Stimulated activated CD4-positive, alpha-beta T cell treated with anti-CD3 and anti-CD28 coated beads, Interleukin-1b, Interleukin-23, amount 100 ng/mL, for 1 hour (primary cell): ENCODE measurements at places on chromosomes 5 and 9.

DNA sequence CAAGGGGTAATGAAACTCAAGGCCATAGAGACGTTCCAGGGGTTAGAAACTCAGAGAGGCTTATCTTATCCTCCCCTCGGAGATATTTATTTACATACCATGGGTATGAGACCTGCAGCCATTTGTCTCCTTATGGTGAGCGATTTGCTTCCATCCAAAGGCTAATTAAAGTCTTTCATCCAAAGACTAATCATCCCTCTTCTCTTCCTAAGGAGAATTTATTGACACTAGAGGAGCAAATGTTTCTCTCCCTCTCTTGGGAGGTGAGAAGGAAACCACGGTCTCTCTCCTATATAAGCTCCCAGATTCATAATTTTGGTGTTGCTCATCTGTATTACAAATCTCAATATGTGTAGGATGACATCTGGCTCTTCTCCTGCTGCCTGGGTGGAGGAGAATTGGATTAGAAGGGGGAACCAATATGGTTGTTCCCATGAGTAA lies 31.0 kb upstream of the RPS23 start:
- DNase-seq: no peak

- DNase-seq: no peak
Observed at GRCh38 chr9:115445655-115446054, 327.7 kb upstream of the TNC start.

GRCh38 chr9:33101104-33101951 lies 24.9 kb upstream of the SMU1 start:
- no peak for DNase-seq

- no peak for DNase-seq
Observed at GRCh38 chr9:76431601-76432000, 27.4 kb upstream of the GCNT1 start.

DNA sequence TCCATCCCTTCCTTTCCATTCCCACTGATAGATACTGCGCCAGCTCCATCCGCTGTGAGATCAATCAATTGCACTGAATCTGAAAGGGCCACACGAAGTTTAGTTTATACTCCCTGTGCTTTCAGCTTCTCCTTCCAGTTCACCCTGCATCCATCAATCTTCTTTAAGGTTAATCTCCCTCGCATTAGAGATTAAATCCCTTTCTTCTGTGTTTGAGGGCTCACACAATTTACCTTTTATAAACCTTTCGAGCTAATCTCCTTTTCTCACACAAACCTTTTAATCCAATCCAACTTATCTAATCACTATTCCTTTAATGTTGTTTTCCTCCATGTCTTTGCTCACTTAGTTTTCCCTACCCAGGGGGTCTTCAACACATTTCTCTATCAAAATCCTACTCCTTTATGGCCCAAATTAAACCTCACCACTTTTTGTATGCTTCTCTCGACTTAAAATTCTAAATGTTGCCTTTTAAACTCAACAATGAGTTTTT lies 64.6 kb upstream of the HAPLN1 start:
- DNase-seq: no peak

DNA sequence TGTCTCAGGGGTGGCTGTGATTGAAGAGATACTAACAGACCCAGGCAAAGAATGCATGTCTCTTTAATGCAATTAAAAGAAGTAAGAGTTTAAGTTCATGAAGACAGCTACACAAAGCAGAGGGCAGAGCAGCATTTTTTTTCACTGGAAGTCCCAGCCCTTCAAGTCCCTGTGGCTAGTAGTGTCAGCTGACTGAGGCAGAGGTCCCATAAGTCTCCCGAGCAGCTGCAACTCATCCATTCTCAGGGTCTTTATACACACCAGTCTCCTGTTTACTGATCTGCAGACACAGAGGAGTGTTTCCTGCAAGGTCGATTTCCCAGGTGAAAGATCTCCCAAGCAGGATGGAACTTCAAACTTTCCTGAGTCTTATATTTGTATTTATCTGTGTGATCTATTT lies 169.4 kb upstream of the GLRA1 start:
- no peak for DNase-seq

DNA sequence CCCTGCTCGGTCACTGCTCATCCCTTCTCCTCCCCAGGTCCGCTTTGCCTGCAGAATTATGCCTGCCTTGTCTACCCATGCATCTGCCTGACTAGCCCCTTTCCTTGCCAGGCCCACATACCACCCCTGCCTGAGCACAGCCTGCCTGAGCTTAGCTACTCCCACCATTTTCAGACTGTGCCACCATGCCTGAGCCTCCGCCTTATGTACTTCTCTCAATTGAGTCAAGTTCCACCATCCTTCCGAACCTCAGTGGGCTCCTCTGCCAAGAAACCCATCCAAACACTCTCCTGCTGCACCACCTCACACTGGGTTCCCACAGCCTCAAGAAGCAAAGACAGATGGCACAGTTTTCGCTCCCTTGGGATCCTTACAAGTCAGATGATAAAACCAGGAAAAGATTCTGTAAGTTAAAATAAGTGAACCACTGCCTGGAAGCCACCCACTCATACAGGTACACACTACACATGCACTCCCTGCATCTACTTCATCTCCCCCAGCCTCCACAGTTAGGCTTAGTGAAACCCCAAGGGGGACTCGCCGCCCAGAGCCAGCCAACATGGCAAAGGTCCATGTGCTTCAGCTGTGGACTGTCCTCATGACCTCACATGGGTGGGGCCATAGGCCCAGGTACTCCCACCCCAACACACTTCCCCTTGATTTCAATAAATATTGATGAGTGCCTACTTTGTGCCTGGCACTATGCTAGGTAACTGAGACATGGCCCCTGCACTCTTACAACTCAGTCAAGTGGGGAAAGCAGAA lies 23.1 kb downstream of the P4HA2 start:
- DNase-seq: no peak

DNA sequence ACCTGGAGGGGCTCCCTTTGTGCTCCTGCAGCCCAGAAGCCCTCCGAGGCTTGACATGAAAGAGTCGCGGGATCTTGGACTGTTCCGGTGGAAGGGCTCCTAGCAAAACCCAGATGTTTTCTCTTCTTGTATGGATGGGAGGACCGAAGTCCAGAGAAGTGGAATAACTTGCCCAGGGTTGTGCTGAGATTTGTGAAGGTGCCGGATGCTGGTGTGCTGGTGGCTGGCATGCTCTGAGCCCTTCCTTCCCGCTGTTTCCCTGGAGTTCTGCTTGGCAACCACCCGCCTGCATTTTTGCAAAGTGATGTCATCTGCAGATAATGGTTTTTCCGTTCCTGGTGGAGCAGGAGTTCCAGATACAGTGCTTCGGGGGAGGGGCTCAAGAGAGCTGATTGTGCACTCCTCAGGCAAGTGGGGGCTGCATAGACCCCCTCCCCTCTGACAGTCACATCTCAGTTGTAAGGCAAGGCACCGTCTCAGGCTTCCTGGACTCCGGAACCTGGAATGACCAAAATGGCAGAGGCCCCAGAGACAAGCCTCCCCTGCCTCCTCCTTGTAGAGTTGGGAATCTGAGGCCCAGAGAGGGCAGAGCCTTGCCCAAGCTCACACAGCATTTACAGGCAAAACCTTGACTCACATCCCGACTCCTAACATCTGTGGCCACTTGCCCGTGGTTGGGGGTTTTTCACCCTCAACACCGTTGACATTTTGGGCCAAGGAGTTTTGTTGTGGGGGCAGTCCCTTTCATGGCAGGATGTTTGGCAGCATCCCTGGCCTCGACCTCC lies 157.0 kb downstream of the RGS3 start:
- no peak for DNase-seq

DNA sequence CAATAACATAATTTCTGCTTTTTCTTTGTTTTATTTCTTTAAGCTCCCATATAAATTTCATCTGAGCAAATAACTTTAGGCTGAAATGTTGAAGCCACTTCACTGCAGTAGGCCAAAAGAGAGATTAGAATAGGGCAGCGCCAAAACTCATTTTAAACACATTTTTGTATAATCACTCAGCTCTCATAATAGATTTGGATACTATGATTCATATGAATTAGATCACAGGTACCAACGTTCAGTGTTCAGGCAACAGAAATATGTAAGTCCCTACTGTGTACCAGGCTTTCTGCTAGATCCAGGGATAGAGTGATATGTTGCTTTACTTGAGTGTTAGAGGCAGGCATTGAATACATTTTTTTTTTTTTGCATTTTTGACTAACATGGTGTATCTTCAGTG lies 370.5 kb downstream of the PTPRD start:
- DNase-seq: no peak

DNA sequence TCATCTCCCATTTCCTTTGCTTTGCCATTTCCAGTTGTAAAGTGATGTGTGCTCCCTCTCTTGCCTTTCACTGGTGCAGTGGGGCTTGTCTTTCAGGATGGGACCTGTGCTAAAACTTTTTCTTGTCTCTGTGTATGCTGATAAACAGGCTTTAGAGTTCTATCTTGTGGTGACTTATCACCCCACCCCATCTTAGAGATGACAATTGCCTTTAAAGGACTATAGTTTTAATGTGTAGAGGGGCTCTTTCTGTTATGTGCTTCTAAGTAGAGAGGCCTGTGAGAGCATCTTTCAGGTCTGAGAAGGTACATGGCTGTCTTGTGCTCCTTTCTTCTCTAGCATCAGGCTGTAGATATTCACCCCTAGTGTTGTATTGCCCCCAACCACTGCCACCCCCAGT lies 21.9 kb downstream of the MAN2A1 start:
- DNase-seq: no peak

DNA sequence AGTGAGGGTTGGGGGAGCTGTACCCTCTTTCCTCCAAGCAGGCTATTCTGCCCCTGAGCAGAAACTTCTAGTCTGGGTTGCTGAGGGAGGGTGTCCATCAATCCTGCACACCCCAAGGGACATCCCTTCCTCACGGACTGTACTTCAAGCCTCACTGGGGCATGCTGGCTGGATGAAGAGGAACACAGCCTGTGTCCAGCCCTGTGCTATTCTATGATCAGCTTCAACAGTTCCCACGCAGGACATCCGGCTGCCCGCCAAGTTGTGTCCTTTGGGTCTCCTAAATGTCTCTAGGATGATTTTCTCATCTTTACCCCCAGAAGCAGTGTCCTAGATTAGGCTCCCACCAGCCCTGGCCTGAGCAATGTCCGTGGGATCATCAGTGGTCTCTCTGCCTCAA lies 68.1 kb downstream of the CRB2 start:
- DNase-seq: no peak

- DNase-seq: no peak
Observed at GRCh38 chr5:158922263-158922592, 177.5 kb downstream of the EBF1 start.

- DNase-seq: no peak
Observed at GRCh38 chr5:180873615-180874520, 12.8 kb upstream of the ZFP62 start.

DNA sequence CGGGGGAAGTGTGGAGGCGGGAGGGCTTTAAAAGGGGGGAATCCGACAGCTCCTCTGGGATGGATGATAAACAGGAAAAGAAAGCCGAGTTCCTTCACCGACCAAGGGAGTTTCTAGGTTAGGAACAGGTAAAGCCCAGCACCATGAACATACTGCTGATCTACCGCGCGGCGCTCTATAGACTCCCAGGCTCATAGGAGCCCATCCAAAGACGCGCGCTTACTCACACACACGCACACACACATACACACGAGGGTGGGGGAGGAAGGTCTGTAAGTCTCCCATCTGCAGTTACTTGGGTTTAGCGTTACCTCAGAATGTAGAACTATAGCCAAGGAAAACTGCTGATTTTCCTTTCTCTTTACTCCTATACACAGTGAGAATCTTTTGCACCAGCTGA lies 2.6 kb upstream of the GABRB2 start:
- no peak for DNase-seq

GRCh38 chr5:14809369-14810155 lies 62.0 kb downstream of the ANKH start:
- DNase-seq: peak; percentile 34

DNA sequence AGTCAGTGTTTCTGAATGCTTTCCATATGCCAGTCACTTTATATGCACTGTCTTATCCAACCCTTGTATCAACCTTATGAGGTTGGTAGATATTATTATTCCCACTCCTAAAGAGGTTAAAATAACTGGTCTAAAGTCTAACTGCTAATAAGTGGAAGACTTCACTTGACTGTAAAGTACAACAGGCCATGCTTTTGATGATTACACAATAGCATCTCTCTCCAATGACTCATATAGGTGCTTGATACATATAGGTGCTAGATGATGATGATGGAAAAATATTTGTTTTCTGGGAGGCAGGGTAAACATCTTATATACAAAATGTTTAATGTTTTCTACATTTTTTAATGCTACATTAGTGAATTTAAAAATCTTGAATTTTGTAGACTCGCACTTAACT lies 75.9 kb upstream of the NR3C1 start:
- no peak for DNase-seq

GRCh38 chr9:87567571-87567970 lies 69.9 kb downstream of the DAPK1 start:
- DNase-seq: no peak

- DNase-seq: no peak
Observed at GRCh38 chr5:65776441-65777141, 54.6 kb downstream of the NLN start.

DNA sequence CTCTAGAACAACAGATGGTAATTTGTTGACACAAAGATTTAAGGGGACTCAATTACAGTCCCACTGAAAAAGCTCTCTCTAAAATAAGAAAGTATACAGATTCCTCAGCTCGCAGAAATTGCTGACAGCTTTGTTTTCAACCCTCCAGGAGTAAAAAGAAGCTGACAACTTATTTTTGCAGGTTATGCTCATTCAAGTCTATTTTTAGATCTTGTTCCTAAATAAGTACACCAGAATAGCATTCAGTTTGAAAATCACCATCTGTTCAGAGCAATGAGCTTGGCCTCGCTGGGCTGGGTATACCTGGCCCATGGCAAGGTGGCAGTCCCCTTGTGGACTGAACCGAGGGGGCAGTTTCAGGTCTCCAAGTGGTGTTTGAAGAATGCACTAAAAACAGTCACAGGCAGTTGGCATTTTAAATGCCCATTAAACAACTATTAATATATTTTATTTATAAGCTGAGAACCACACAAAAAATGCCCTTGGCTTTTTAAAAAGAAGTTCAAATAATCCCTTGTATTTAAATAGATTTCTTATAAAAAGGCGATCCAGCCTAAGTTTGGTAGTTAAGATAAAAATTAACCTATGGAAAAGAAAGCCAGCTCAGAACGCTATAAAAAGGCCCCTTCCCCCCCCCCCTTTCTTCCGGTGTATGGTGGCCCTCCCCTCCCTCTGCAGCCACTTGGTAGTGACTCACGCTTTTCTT lies 169.2 kb downstream of the AUH start:
- DNase-seq: no peak

GRCh38 chr5:140547508-140548299 lies at the start of gene EIF4EBP3:
Gene EIF4EBP3 (plus strand): TSS chr5:140547662. CDS start chr5:140547738, 76 bp downstream.
- peak; percentile 64 for DNase-seq
